ENCODE measurements at places on chromosomes 6 and 20.

- no peak for DNase-seq
Observed at GRCh38 chr6:128914051-128914450, 31.1 kb downstream of the LAMA2 start.

GRCh38 chr6:110357664-110358552 is at the start of gene METTL24:
TSS of gene METTL24 (minus strand) at chr6:110358349. CDS start at chr6:110358272, 77 bp downstream.
- no peak for DNase-seq

GRCh38 chr20:13396022-13396421 is 174.9 kb downstream of the ISM1 start:
- DNase-seq = no peak

GRCh38 chr20:43955062-43955749 is 40.6 kb downstream of the TOX2 start:
- no peak for DNase-seq

GRCh38 chr20:14997791-14998190 is 660.4 kb upstream of the FLRT3 start:
- DNase-seq = peak; percentile 5

- no peak for DNase-seq
Observed at GRCh38 chr20:37524859-37525708, 2.6 kb downstream of the BLCAP start.

GRCh38 chr6:114989279-114989964 is 646.6 kb upstream of the HS3ST5 start:
- DNase-seq = no peak

DNA sequence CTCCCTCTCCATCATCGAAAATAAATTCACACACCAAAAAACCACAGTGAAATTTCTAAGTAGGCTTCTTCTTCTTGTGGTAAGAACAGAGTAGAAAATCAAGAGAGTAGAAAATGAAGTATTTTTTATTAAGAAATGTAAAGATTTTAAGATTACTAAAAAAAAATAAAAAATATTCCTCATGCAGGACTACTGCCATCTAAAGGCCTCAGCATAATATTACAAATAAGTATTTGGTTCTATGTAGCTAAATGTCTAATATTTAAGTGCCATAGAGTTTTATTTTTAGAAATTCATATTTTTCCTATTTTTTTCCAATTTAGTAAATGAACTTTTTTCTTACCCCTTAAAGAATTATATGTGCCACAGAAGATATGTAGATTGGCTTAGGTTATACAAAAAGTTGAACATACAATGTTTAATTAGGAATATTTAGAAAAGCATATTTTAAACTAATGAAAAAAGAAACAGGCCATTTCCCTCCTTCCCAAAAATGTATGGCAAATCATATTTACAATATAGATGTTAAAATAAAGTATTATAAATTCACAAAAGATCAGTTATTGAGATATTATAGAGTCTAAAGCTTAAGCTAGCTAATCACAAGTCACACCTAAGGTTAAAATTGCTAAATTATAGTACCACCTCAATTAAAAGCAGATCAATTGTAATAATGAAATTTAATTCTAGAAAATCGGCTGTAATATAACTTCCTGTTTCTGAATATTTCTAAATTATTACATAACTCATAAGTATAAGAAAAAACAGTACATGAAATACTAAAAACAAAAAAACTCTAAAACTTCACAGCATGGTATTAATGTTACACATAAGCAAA is 3.5 kb upstream of the NT5DC1 start:
- no peak for DNase-seq

DNA sequence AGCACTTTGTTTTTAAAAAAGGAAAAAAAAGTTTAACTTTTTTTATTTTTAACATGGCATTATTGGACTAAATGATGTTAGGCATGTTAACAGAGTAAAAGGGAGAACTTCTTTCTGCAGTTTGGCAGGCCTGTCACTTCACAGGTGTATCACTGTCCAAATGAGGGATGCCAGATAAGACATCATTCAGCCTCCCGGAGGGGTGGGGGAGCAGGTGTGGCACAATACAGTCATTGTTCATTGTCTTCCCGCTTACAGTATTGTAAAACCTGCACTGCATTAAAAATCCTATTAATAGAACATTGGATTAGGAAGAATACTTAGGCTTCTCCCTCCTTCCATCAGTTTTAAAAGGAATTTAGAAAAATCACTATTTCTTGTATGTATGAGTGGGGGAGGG is 80.7 kb downstream of the CARMIL1 start:
- DNase-seq = no peak

DNA sequence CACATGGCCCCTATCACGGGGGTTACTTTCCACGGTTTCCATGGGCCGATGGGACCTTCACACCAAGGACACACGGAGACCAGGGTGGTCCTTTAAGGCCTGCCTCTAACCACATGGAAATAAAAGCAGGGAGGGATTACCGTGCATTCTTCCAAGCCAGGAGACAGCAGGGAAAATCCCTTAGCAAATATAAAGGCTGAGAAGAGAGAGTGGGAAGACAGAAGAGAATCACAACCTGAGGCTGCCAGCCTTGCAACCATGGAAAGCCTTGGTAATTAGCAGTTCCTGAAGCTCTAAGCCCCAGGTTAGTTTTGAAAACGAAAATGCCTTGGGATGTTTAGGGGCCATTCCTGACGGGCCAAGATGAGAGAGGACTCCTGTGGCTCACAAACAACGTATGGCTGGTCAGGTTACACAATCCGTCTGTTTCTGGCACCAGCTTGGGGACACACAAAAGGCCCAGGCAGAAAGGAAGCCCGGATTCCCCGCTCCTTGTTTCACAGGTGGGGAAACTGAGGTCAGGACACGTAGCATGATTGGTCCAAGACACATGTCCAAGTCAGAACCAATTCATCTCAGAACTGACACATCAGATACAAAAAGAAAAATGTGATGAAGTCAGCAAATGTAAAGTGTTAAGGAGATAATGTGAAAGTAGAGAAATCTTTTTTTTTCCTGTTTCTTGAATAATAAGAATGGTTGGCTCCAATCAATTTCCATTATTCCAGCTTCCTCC is 2.8 kb downstream of the PREX1 start:
- DNase-seq = no peak

DNA sequence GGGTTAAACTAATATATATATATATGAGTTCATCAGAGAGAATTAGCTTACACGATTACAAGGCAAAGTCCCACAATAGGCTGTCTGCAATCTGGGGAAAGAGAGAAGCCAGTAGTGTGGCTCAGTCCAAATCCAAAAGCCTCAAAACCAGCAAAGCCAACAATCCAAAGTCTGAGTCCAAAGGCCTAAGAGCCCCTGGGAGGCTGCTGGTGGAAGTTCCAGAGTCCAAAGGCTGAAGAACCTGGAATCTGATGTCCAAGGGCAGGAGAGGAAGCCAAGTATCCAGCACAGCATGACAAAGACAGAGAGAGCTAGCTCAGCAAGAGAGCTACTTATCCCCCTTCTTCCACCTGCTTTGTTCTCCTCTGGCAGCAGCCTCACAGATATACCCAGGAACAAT is 274.7 kb upstream of the ID4 start:
- DNase-seq = no peak

- DNase-seq = no peak
Observed at GRCh38 chr6:168117942-168118341, 38.9 kb upstream of the FRMD1 start.

GRCh38 chr20:49641683-49642656 is 71.7 kb downstream of the B4GALT5 start:
- no peak for DNase-seq

GRCh38 chr6:116238083-116238482 is 15.8 kb downstream of the TSPYL4 start:
- DNase-seq = no peak

- peak; percentile 52 for DNase-seq
Observed at GRCh38 chr20:25399037-25399430, 8.4 kb upstream of the ABHD12 start.

- DNase-seq = no peak
Observed at GRCh38 chr20:22520381-22520780, 64.0 kb downstream of the FOXA2 start.

GRCh38 chr6:121791396-121792315 is 356.2 kb downstream of the GJA1 start:
- DNase-seq = no peak

GRCh38 chr6:137259349-137259748 is 40.2 kb upstream of the IFNGR1 start:
- DNase-seq = no peak

DNA sequence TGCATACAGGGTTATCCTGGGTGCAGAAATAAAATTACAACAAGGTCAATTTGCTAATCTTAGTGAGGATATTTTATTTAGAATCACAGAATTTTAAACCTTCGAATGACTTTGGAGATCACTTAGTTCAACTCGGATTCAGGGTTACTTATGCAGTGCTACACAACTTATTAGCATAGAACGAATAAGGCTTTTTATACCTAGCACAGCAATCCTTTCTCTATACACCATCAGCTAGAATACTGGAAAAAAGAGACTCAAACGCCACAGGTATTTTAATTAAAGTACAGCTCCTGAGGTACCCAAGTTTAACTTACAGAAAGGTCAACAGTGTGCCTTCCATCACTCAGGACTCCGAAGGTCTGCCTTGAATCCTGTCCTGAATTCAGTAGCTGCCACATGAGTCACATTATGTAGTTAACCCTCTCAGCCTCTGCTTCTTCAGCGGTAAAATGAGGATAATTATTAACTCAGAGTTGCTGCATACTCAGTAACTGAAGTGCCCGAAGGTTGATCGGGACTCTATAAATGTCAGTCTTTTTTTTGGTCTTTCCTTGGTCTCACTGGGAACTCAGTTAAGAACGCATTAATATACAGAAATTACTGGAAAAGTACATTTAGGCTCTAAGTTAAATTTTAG is 6.0 kb upstream of the QKI start:
- no peak for DNase-seq

- DNase-seq = no peak
Observed at GRCh38 chr6:52555518-52556233, 21.2 kb downstream of the TRAM2 start.

- DNase-seq = no peak
Observed at GRCh38 chr6:84119277-84119676, 85.7 kb downstream of the MRAP2 start.

- DNase-seq = no peak
Observed at GRCh38 chr6:93792746-93793145, 373.4 kb upstream of the EPHA7 start.

DNA sequence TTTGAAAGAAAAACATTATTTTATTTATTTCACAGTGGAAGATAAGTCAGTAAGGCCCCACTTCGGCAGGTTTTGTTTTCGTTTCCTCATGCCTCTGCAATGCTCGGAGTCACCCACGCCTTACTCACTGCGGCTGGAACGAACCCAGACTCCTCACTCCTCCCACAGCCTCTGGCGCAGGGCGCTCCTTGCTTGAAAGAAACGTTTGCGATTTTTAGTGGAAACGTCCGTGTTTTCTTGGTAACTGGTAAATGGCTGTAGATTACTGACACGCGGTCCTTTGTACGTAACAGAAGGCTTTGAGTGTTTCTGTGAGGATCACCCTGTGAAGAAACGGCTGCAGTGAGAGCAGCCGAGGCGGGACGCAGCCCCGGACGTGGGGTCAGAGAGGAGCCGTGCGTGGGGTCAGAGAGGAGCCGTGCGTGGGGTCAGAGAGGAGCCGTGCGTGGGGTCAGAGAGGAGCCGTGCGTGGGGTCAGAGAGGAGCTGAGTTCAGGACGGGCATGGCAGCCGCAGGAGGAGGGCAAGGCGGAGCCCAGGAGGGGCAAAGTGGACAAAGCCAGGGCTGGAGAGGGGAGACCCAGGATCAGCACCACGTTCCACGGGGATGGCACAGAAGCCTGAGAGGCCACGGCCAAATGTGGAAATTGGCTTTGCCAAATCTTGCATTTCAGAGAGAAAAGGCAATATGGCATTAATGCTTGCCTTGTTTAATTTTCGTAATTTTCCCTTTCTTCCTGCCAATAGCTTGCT is 198.6 kb upstream of the THBS2 start:
- DNase-seq = no peak

- no peak for DNase-seq
Observed at GRCh38 chr6:16596616-16597331, 164.5 kb downstream of the ATXN1 start.

DNA sequence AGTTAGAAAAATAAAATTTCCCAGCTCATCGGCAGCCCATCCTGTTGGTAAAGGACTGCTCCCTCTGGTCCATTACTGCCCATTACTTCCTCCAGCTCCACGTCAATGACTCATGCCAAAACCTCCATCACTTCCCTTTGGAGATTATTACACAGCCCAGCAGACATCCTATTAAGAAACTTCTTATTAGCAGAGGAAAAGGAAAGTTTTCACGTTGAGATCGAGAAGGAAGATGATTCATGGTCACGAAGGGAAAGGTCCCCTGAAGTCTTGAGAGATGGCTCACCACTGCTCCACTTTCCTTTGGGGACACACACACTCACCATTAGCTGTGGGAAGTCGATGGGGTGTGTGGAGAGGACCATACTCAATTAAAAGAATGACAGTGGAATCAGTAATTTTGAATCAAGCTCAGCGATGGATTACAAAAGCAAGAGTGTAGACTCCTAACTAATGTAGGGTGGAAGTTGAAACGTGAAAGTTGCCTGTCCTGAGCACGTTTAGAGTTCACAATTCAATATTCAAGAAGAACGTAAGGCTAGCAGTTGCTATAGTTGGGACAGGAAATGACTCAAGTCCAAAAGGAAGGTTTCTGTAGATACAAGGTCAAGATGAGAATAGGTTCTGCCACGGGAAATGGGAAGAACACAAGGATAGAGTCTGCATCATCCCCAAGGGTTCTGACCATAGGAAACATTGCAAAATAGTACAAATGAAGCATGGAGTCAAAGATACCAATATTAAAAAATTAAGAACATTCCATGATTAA is 21.6 kb downstream of the SASH1 start:
- no peak for DNase-seq

DNA sequence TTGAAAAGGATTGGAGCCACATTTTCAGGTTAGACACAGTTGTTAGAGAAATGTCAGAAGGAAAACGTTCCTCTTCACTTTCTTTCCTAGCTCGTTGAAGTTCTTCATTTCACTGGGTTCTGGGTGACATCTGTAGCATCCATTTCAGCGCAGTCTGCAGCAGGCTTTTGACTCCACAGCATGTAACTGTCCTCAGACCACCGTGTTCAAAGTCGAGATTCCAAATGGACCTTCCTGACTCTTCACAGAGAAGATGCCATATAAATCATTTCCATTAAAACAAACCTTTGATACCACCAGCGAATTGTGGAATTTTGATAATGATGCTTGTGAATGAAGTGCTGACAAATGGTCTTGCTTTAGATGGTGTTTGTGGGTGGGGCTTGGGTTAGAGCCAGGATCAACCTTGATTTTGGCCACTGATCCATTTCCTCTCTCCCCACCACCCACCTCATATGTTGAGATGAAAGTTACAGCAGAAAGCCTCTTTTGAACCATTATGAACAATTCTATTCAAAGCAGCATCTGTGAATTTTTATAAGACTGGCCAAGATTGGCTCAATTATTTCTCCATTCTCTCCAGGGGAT is 185.3 kb upstream of the PREP start:
- no peak for DNase-seq

DNA sequence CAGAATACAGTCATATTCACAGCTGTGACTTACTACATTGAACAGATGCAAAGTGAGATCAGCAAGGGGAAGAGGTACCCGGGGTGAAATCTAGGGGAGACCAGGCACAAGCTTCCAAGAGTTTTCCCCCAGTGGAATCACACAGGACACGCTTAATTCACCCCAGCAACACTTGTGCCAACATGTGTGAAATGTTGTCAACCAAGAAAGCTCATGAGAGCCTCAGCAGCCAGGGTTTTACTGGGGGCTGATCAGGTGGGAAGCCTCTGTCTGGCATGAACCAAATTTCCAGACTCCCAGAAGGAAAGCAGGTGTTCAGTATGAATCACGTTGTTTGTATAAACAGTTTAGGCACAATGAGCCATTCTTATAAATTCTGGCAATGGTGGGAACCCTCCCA is 6.9 kb upstream of the RTF2 start:
- no peak for DNase-seq

All from NCI-H446 (cell line).